ENCODE measurements at places on chromosomes 2 and 18.

GRCh38 chr2:150487537-150488429 lies at the start of gene RND3:
Gene RND3, minus strand, starts transcription at chr2:150487667. Its CDS starts 250 bp downstream, at chr2:150487417.
- peak; percentile 4 for DNase-seq

- no peak for DNase-seq
Measured at GRCh38 chr2:146874260-146874658, 970.6 kb upstream of the ACVR2A start.

- DNase-seq, result peak; percentile 18
Measured at GRCh38 chr2:229715895-229716507, 1.6 kb upstream of the DNER start.

- no peak for DNase-seq
Measured at GRCh38 chr18:9106094-9106493, 3.6 kb downstream of the NDUFV2 start.

DNA sequence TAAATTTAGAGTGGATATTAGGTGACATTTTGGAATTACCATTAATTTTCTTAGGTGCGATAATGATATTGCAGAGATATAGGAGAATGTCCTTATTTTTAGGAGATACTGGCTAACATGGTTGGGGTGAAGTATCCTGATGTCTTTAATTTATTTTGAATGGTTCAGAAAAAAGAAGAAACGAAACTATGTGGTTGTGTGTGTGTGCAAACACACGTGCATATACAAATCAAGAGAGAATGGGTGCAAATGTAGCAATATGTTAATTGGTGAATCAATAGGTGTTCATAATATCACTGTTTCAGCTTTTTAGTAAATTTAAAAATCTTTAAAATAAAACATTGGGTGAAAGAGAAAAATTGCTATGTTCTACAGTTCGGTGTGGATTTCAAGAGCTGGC lies 140.9 kb downstream of the DIS3L2 start:
- no peak for DNase-seq

DNA sequence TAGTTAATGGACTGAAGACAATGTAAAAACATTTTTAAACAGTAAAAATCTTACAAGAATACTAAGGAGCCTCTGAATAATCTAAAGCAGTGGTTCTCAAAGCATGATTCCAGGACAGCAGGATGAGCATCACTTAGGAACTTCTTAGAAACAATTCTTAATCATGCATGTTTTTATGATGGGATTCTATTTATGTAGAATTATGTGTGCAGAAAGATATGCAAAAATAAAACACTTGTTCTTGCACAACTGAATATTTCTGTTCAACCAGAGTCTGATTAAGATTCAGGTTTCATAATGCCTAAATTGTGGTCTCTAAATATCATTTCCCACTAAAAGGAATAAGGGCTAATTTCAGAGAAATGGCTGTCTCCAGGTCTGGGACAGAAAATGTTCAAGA lies 69.2 kb upstream of the MTIF2 start:
- DNase-seq, result no peak

- no peak for DNase-seq
Measured at GRCh38 chr18:12645751-12646203, 12.1 kb downstream of the SPIRE1 start.

DNA sequence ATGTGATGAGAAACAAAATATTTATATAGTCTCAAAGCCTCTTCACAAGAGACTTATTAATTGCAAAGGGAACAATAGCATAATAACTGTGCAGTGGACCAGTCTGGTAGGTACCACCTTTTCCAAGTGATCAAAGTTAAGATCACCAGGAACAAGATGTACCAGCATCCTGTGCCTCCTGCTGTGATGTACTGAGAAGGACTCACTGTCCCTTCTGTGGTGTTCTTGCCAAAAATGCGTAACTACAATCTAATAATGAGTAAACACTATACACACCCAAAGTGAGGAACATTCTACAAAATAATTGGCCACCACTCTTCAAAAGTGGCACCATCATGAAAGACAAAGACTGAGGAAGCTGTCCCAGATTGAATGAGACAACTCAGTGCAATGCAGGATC lies 14.5 kb downstream of the GNLY start:
- DNase-seq, result no peak

- DNase-seq, result peak; percentile 48
Measured at GRCh38 chr2:102753563-102754159, 8.2 kb upstream of the TMEM182 start.

GRCh38 chr2:105497094-105497493 lies 98.2 kb upstream of the FHL2 start:
- DNase-seq, result no peak

GRCh38 chr2:26687801-26688200 lies 4.7 kb upstream of the KCNK3 start:
- DNase-seq, result no peak

DNA sequence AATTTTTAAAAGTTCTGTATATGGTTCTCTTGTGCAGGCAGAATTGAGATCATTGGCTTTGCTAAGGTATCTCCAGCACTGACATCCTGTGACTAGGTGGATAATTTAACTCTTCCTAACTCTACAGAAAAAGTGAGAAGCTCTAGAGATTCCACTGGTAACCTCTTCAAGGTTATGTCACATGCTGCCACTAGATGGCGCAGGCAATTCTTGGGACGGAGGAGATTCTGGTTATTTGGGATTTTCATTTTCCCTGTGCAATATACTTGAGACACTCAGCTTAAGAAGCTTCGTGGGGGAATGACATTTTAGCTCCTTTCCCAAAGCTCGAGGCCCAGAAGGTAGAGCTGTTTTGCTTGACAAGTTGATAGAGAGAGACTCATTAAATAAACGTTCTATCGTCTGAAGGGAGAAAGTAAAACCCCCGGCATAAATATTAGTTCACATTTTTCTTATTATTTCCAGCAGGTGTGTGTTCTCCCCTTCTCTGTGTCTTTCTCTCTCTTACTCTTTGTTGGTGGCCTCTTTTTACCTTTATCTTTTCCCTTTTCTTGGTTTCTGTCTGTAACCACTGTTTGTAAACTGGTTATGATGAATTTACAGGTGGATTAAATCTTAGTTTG lies 26.6 kb upstream of the LANCL1 start:
- peak; percentile 19 for DNase-seq

GRCh38 chr2:236575510-236575909 lies 5.9 kb downstream of the ACKR3 start:
- DNase-seq, result no peak

DNA sequence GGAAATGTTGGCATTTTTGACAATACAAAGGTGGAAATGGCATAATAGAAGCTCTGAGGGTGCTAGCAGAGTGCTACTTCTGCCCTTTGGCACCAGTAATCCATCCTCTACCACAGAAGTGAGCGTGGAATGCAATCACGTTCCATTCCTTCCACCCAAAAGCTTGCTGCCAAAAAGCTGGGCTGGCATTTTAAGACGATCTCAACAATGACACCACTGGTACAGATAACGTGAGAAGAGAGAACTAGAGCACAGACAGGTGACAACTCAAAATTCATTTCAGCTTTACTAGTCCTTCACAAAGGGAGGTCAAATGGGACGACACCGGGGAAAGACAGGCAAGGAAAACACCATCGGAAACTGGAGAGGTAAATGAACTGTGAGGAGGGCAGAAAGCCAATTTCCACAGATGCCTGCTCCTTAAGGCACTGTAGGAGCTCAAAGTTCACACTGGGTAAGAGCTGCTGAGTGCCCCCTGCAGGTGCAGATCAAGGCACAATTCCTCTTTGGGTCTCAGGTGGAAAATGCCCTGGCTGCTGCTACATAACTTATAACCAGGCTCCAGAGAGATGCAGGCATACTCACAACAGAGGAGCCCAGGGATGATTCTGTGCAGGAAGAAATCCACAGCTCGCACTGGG lies 50.7 kb upstream of the RNU4ATAC start:
- no peak for DNase-seq

DNA sequence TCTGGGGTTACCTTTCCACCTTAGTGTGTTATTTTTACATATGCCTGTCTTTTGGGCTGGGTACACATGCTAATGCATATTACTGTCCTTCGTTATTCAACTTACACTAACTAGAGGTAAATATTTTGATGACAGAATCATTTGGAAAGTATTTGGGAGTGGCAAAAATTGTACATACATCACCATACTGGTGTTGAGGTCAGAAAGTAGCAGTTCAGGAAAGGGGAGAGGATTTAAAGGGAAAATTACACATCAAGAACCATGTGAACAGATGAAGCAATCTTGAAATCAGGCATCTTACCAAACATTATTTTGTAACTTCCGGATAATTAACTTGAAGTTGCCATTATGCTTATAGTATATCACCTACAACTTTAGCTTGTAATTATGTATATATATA lies 379.7 kb downstream of the RND3 start:
- no peak for DNase-seq

- no peak for DNase-seq
Measured at GRCh38 chr2:196486146-196486545, 153.4 kb upstream of the CCDC150 start.

GRCh38 chr18:44799907-44800421 lies 119.3 kb downstream of the SETBP1 start:
- DNase-seq, result peak; percentile 16

GRCh38 chr2:50255931-50256330 lies 776.0 kb downstream of the NRXN1 start:
- DNase-seq, result no peak

DNA sequence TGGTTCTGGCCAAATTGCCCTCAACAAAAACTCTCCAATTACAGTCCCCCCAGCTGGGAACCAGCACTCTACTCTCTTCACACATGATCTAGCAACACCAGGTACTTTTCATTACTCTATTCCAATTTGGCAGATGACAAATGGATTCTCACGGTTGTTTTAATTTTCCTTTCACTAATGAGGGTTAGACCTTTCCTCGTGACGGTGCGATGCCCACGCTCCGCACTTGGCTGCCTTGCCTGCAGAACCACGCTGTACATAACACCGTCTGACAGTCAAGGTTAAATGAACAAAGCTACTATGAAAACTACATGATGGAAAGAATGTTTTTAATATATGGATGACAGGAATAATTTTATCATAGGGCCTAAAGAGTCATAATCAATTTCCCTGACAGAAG lies 141.5 kb downstream of the FBXO15 start:
- DNase-seq, result no peak

DNA sequence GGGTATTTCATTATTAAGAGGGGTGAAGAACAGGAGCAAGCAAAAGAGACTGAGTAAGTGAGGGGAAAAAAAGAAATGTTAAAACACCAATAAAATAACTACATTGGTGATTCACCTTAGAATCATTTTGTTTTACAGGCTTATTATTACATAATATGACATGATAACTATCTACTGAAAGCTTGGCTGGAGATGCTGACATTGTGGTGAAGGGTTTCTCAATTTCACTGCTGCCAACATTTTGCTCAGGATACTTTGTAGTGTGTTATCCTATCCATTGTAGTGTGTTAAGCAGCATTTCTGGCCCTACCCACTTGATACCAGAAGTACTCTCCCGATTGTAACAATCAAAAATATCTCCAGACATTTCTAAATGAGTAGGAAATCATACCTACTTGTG lies 1564.6 kb upstream of the NXPH2 start:
- no peak for DNase-seq

DNA sequence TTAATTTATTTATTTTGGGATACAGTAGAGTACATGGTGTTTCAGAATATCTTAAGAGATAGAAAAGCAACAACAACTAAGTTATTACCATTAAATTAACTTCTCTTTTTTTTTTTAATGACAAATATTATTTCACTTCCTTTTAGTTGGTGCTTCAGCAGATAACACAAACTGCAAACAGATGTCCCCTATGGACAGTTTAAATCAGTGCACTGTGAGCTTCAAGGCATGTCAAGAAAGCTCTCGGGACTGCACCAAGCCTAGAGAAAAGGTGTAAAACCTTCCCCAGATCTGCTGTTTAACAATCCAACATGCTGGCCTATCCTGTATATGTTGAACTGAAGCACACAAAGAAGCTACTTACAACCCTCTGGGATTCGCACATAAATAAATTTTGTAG lies 122.7 kb downstream of the TCF4 start:
- DNase-seq, result no peak

DNA sequence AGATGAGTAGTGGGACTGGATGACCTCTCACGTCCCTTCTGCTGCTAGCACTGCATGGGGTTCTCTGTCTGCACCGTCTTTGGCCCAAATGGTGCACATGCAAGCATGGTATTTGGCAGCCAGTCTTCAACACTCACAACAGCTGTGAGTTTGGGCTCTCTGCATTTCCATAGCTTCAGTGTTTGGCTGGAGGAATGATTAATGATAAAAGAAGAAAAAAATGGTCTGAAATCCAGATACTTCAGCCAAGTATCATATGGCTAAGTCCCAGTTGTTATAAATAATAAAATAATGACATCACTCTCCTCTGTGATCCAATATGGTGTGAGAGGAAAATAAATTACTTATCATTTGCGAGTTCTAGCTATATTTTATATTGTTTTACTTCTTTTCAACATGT lies 173.3 kb downstream of the DCDC2C start:
- DNase-seq, result no peak

DNA sequence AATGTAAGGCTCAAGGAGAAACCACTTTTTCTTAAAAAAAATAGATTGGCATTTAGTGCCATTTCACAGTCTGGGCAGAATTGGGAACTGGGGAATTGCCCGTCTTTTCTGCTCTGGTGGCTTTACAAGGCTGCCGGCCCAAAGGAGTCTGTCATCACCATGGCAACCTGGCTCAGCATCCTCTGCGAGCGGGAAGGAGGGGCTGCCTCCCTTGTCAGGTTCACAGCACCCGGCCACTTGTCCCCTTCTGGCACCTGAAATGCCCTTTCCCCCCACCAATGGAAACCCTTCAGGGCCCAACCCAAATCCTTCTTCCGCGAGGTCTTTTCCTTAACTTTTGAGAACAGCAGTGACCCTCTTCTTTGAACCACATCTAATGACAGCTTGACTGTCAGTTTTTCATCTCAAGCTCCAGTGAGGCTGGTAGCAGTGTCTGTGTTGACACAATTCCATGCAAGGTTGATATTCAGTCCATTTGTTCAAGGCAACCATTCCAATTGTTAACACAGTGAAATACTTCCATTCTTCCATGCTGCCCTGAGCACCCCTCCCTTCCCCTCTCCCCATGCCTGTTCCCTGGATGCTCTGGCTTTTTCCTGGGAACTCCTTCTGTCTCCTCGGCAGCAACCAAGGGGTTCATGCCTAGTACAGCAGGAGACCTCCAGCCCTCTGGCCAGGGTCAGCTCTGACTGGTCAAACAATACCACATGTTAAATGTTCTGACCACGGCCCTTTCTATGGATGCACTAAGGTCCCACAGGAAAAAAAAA lies 79.6 kb downstream of the DNER start:
- no peak for DNase-seq

DNA sequence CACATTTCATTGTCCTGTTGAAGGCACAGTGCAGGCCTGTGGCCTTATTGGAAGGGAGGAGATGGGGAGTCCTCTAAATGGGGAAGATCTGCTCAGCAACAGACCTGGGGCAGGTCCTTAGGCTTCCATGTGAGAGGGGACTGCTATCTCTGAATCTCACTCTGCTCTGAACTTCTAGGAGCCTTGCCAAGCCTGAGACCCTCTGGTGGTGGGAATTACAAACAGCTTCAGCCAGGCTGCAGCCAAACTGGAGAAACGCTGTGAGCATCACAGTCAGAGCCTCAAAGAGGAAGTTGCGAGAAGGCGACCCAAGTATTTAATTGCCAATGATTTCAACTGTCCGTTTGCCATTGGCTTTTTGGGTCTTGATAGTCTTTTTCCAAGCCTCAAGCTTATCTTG lies 66.8 kb upstream of the MC2R start:
- DNase-seq, result no peak
